ENCODE measurements at places on chromosomes 5 and 9.

DNA sequence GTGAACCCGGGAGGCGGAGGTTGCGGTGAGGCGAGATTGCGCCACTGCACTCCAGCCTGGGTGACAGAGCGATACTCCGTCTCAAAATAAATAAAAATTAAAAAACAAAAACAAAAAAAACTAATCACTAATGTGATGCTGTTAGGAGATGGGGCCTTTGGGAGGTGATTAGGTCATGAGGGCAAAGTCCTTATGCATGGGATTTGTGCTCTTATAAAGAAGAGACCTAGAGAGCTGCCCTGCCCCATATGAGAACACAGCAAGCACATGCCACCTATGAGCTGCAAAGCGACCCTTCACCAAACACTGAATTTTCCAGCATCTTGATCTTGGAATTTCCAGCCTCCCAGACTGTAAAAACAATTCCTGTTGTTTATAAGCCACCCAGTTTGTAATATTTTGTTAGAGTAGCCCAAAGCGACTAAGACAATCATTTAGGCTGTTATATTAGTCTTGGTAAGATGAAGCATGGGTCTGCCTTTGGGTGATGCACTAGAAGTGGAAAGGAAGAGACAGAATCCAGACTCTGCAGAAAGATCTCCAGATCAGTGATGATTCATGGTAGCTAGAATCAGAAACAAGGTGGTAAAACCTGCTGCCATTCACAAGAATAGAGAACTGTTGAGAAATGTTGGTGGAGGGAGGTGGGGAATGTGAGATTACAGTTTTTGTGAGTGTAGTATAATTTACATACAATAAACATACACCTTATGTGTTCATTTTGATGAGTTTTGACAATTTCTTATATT, 26.2 kb downstream of the GPR21 start:
- no peak for DNase-seq

GRCh38 chr9:133023117-133023890, 7.5 kb upstream of the GTF3C5 start:
- no peak for DNase-seq

GRCh38 chr9:114856215-114856941, 50.5 kb upstream of the TNFSF15 start:
- DNase-seq, result no peak

DNA sequence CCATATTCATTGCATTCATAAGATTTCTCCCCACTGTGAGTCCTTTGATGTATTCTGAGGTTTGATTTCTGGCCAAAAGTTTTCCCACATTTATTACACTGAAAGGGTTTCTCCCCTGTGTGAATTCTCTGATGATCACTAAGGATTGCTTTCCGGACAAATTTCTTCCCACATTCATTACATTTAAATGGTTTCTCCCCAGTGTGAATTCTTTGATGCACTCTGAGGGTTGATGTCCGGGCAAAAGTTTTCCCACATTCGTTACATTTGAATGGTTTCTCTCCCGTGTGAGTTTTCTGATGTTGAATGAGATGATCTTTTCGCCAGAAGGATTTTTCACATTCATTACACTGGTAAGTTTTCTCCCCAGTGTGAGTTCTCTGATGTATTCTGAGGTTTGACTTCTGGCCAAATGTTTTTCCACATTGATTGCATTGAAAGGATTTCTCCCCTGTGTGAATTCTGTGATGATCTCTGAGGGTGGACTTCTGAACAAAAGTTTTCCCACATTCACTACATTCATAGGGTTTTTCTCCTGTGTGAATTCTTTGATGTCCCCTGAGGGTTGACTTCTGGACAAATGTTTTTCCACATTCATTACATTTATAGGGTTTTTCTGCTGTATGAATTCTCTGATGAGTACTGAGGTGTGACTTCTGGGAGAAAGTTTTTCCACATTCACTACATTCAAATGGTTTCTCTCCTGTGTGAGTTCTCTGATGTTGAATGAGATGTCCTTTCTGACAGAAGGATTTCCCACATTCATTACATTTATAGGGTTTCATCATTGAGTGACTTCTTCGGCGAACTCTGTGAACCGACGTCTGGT, 18.8 kb downstream of the ZNF510 start:
- no peak for DNase-seq

DNA sequence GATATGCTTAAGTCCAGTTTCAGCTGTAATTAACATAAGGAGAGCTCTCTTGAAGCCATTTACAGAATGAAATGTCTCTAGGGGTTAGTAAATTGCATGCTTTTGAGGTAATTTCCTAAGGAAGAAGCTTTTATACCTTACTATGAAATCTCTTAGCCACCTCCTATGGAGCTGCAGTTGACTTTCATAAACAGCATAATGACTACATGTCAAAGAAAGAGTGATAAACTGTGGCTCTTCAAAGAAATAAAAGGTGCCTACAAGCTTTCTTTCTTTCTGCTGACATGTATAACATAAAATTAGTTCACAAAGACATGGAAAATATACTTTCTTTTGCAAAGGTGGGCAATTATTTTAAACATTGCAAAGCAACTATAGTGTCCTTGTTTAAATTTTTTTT, 90.8 kb downstream of the TMEM167A start:
- peak; percentile 57 for DNase-seq

DNA sequence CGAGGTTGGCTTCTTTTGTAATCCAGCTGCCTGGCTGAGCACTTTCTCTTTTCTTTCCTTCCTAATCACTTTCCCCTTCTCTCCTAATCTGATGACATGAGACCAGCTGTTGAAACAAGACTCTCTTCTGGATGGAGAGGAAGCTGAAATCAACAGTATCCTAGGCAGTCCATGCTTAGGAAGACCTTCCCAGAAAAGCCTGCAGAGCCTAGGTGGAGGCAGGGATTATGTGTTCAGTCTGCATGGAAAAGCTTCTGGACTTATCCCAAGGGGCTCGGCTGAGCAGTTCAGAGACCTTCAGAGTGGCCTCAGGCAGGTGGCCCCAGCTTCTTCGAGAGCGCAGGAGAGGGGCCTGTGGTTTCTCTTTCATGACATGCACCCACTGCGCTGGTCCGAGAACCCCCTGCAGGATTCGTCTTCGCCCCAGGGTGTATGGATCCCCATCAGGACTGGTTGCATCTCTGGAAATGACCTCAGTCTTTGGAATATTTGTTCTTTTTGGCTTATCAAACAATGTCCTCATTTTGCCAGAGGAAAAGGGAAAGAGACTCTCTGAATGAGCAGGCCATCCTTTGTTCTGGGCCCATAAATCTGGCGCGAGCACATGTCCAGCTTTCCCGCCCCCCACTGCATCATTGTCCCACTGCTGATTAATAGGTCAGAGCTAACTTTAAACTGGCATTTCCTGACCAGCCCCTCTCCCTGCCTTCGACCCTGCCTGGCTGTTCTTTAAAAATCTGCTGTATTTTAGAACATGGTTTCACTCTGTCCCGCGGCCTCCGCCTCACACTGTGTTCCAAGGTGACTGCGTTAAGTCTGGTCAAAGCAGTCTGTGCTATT, 177.9 kb upstream of the KLF4 start:
- DNase-seq, result no peak

DNA sequence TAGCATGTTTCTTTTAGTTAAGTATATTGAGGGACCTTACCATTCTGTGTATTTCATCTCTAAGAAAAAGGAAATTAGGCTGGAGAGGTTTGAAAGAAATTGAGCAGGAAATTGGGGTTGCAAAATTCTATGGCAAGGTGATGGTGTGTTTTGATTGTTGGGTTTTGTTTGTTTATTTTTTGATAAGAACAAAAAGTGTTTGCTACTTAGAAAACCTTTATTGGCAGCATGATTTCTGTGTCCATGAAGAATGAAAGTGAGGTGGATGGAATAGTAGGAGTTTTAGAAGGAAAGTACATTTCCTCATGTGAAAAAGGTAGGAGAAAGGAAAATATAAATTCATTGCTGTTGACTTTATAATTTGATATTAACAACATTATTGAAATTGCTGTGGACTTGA, 167.1 kb downstream of the CD180 start:
- DNase-seq, result no peak

- no peak for DNase-seq
Measured at GRCh38 chr5:158409507-158409906, 550.6 kb upstream of the CLINT1 start.

GRCh38 chr9:125284855-125285254, 23.2 kb downstream of the GAPVD1 start:
- DNase-seq, result no peak

GRCh38 chr5:115875447-115875846, 33.7 kb downstream of the AP3S1 start:
- no peak for DNase-seq

DNA sequence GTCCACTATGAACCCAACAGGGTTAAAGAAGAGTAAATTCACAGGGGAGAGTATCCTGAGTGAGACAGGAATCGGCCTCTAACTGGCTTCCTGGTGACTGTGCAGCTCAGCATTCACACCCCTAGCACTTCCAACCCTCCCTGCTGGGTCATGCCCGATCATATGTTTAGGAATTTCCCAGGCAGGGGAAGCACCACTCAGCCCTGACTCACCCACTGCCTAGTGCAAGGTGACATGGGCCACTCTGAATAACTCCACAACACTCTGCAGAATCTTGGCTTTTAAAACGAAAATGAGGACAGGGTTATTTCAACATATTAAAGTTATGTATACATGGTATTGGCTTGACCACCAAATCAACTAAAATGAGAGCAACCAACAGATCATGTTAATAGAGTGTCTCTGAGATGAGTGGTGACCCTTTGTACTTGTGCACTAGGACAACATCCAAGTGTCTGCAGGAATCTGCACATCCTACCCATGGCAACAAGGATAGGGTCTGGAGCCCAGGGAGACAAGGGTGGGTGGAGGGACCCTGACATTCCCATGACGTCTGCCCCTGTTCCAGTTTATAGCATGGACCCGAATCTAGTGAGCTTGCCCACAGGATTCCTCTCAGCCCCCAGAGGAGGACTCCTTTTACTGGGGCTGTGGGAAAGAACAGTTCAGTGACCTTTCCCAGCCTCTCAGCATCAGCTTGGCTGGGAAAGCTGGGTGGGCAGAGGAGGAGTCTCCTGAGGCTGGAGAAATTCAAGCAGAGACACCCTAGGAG, 485.8 kb downstream of the SEMA5A start:
- no peak for DNase-seq

DNA sequence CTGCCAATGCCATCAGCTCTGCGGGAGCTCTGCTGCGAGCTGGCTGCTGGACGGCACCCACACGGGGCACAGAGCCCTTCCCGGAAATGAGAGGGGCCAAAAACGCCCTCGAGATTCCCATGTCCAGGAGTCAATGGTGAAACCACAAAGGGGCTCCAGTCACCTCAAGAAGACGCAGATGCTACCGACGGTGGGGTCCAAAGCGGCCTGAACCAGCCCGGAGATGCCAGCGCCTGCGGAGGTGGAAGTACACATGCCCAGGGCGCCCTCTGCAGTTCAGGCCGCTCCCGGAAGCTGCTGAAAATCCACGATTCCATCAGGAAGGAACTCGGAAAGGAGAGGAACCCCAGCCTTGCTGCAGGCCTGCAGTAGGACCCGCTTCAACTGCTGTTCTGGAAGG, 82.4 kb upstream of the SELENOP start:
- no peak for DNase-seq

DNA sequence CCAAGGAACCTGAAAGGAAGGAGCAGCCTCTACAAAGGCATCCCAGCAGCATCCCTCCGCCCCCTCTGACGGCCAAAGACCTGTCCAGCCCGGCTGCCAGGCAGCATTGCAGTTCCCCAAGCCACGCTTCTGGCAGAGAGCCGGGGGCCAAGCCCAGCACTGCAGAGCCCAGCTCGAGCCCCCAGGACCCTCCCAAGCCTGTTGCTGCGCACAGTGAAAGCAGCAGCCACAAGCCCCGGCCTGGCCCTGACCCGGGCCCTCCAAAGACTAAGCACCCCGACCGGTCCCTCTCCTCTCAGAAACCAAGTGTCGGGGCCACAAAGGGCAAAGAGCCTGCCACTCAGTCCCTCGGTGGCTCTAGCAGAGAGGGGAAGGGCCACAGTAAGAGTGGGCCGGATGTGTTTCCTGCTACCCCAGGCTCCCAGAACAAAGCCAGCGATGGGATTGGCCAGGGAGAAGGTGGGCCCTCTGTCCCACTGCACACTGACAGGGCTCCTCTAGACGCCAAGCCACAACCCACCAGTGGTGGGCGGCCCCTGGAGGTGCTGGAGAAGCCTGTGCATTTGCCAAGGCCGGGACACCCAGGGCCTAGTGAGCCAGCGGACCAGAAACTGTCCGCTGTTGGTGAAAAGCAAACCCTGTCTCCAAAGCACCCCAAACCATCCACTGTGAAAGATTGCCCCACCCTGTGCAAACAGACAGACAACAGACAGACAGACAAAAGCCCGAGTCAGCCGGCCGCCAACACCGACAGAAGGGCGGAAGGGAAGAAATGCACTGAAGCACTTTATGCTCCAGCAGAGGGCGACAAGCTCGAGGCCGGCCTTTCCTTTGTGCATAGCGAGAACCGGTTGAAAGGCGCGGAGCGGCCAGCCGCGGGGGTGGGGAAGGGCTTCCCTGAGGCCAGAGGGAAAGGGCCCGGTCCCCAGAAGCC, 30.8 kb downstream of the CD180 start:
- no peak for DNase-seq

DNA sequence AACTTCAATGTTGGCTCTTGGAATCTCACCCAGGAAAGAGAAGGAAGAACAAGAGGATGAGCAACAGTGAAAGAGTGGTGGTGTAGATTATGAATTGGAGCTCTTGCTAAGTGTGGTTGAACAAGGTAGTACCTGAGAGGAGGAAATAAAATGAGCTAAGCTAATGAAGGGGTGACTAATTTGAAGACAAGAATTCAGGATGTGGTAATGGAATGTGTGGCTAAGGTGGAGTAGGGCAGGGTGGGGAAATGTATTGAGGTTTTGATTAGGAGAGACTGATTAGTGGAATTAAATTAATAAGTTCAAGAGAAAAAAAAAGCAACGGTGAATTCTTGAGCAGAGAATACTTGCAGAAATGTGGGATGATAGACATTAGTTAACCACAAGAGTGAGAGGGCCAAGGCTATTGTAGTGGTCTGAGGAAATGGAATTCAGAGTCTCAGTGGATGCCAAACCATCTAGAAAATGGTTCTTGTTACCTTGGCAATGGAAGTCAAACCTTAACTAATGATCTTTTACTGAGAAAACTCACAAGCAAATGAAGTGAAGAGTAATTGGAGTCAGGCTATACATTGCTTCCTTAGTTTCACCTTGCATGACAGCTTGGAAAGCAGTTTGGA, 648.3 kb upstream of the ZNF608 start:
- no peak for DNase-seq

GRCh38 chr9:130471411-130472183, 26.8 kb downstream of the ASS1 start:
- DNase-seq, result no peak
